ENCODE measurements at places on chromosomes 3 and 15.

DNA sequence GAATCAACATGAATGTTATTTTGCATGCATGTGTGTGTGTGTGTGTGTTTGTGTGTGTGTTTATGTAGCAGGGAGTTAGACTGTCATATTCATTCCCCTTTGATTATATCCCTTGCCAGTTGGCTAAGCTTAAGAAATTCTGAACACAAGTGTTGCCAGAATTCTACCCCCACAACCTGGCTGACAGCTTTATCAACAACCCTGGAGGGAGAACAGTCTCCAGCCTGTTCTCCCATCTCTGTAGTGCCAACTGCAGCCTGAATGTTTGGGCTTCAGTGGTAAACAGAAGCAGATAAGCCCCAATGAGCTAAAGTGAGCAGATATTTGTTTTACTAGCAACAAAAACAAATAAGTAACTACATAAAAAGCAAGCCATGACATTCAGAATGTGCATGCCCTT lies 162.6 kb upstream of the ABI3BP start:
- no peak for DNase-seq

- no peak for DNase-seq
Measured at GRCh38 chr15:92807971-92808571, 92.1 kb upstream of the CHD2 start.

GRCh38 chr3:190495354-190495753 lies 18.5 kb upstream of the IL1RAP start:
- no peak for DNase-seq

GRCh38 chr15:79071901-79072300 lies 18.7 kb downstream of the RASGRF1 start:
- no peak for DNase-seq

GRCh38 chr3:35908366-35909232 lies 269.3 kb downstream of the ARPP21 start:
- DNase-seq = no peak

DNA sequence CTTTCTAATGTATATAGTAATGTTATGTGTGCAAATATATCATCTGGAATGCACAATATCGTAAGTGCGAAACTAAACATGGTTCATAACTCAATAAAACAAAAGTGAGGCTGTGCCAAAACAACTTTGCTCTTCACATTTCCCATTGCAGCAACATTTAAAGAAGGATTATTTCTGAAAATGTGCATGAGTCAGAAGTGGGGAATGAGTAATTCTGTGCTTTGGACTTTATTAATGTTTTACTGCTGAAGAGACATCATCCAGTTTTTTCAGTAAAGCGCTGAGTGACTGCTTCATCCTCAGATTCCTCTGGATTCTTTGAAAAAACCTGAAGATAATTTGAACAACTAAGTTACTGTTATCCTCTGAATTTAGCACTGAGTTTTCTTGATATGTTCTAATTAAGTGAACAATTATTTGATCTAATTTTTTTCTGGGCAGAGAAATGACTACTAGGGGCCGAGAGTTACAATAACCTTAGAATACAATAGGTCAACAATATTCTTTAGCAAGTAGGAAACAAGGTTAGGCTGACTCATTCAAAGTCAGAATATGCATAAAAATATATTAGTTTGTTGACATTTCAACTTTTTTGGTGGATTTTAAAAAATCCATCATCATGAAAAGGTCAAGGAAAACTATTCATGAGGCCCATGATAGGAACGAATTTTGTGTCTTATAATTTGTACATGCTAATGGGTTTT lies 20.0 kb upstream of the PLCL2 start:
- DNase-seq = no peak

DNA sequence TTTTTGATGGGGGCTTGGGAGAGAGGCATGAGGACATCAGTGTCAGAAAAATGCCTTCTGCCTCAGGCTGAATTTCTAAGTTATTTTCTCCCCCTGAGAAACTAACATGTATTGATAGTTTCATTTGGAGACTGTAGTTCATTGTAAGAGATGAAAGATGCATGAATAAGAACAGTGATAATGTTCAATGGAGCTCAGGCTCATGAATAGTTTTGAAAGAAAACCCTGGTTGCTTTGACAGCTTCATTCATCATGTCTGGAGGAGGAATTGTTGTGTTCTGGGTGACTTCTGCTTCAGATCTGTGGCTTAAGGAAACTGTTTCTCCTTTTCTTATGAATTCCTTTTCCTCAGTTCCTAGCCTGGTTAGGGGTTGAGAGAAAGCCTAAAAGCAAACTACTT lies 204.0 kb upstream of the LRRC3B start:
- no peak for DNase-seq

GRCh38 chr15:34718681-34719665 lies 35.8 kb downstream of the GJD2 start:
- no peak for DNase-seq

- no peak for DNase-seq
Measured at GRCh38 chr15:66594344-66594743, 28.5 kb upstream of the LCTL start.

GRCh38 chr3:12155828-12156227 lies 2.9 kb downstream of the TIMP4 start:
- DNase-seq = no peak

GRCh38 chr3:196287090-196287439 lies 461 bp downstream of the PCYT1A start:
- DNase-seq = no peak

GRCh38 chr15:90104551-90104950 lies 2.3 kb upstream of the IDH2 start:
- DNase-seq = no peak

Measured in stimulated activated CD4-positive, alpha-beta T cell treated with anti-CD3 and anti-CD28 coated beads, Interleukin-1b, Interleukin-23, amount 100 ng/mL, for 1 hour (primary cell).